CD4-positive, alpha-beta T cell treated with Interleukin-2 at 100 ng/mL for 4 hours (primary cell): ENCODE measurements at places on chromosomes 7 and 10.

DNA sequence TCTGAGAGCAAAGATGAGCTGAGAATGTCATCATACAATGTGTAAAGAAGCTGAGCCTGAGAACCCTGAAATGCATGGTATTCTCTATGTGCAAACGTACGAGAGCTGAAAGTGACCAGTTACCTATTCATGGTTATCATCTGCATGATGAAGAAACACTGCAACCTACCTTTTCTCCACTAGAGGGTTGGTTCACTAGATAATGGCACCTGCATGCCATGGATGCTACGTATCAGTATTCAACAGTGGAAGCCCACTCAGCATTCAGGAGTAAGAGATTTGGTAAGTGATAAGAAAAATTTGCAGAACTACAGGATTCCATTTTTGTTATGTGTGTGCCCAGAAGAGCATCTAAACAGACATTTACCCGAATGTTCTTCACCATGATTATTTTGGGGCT, 145.4 kb downstream of the PTPRN2 start:
- DNase-seq = no peak

DNA sequence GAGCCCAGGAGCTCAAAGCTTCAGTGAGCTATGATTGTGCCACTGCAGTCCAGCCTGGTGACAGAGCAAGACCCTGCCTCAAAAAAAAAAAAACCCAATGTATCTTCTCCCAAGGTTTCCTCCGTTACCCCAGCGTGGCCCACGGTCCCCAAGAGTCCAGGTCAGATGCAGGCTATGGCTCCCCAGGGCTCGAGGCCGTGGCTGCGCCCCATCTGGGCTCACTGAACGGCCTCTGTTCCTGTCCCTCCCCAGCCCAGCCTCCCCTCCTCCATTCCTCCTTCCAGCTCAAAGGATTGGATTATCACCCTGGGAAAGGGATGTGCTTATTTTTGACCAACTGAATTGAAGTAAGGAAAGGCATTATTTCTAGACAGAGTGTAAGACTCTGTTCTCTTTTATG, 31.0 kb downstream of the STK32C start:
- DNase-seq = no peak

GRCh38 chr10:24947304-24948097, 4.9 kb downstream of the PRTFDC1 start:
- no peak for DNase-seq

- peak; percentile 95 for DNase-seq
Measured at GRCh38 chr10:6275022-6275997, 72.6 kb downstream of the PFKFB3 start.

GRCh38 chr10:104309980-104310978, 28.0 kb downstream of the ITPRIP start:
- DNase-seq = no peak

DNA sequence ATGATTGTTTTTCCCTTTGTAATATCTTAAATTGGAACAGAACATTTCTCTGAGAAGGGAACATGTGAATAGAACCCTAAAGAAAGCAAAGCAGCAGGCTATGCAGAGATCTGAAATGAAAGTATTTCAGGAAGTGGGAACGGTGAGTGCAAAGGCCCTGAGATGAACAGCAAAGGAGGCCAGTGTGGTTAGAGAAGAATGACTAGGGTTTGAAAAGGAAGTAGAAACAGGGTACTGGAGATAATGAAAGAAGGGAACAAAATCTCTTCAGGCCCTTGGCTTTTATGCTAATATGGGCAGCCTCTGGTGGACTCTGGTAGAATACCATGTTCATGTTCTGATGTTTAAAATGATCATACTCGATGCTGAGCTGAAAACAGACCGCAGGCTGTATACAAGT, 22.2 kb downstream of the ARHGAP21 start:
- DNase-seq = no peak

DNA sequence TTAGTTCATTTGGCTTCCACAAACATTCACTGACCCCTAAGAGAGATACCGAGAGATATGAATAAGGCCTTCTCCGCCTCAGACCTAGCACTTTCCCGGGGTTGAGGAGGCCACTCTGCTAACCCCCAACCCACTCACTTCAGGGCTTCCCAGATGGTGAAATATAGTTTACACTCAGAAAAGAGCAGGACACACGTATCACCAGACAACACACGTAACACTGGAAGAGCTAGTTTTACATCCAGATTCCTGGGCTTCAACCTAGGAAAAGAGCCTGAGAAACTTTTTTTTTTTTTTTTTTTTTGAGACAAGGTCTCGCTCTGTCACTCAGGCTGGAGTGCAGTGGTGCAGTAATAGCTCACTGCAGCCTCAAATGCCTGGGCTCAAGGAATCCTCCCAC, 15.2 kb upstream of the DLG5 start:
- DNase-seq = no peak

GRCh38 chr7:127525866-127526480, 59.4 kb downstream of the GCC1 start:
- no peak for DNase-seq

- no peak for DNase-seq
Measured at GRCh38 chr7:27709137-27710075, 30.6 kb upstream of the TAX1BP1 start.

GRCh38 chr10:35416619-35417312, 80.5 kb downstream of the CCNY start:
- no peak for DNase-seq

DNA sequence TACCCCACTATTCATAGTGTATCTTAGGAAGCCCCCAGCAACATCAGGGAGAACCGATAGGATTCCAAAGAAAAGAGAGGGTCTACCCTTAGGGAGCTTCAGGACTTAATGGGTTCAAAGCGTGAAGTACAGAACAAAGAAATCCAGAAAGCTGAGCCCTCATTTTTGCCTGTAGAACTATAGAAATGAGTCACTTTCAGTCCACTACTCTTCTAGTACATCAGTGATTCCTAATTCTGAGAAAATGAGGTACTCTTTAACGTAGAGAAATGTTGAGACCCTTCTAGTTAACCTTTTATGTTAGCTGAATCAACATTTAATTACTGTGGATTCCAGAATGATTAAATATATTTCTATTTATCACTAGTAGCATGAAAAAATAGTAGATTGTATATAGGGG, 1.8 kb downstream of the TDRD1 start:
- DNase-seq = no peak

GRCh38 chr10:75100764-75101291, 10.6 kb upstream of the SAMD8 start:
- DNase-seq = no peak

DNA sequence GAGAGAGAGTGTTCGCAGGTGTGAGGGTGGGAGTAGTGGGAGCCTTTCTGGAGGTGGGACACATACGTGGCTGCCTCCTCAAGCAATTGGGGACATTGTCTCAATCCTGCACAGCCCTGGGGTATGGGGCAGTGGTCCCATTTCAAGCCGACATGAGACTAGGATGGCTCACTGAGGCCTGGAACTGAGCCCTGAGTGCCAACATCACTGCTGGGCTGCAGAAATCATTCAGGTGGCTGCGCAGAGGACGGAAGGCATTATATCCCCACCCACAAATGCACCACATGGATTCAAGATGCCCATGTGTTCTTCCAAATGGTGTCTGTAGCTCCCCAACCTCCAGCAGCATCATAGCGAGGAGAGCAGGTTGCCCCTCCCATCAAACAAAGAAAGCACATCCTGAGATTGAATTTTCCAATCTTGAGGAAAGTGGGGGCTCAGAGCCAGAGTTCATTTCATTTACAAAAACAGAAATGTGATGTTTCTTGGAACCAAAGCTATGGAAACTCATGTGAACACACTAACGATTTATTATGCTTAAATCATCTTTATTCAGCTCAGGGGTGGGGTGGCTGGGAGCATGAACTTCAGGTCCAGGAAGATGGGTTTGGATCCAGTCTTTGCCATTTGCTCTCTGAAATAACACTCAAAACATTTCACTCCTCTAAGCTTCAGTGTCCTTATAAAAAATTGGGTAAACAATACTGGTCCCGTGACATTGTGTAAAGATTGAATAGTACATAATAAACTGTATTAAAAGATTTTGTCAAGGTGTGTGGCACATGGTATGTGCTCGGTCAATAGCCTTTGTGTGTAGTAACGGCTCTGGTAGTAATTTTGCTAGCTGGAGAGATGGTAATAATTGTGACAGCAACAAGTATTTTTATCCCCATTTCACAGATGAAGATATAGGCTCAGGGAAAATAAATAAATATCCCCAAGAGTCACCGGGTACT, 4.6 kb downstream of the SFTPA2 start:
- no peak for DNase-seq

- DNase-seq = no peak
Measured at GRCh38 chr10:127063762-127064161, 132.6 kb downstream of the INSYN2A start.

- no peak for DNase-seq
Measured at GRCh38 chr10:106515206-106515790, 649.2 kb downstream of the SORCS1 start.

GRCh38 chr10:6038071-6038631, 24.0 kb downstream of the IL2RA start:
- DNase-seq = peak; percentile 57

DNA sequence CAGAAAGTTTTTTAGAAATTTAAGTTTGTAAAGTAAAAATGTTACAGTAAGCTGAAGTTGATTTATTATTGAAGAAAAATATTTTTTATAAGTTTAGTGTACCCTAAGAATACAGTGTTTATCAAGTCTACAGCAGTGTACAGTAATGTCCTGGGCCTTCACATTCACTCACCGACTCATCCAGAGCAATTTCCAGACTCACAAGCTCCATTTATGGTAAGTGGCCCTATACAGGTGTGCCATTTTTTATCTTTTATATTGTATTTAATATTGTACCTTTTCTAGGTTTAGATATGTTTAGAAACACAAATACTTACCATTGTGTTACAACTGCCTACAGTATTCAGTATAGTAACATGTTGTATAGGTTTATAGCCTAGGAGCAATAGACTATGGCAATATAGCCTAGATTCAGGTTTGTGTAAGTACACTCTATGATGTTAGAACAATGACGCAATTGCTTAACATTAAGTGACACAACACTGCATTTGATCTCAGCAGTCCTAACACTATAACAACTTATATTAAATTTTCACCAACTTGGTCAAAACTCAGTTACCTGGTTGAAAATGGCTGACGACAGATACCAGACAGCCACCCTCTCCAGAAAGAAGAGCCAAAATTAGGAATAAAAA, 45.7 kb downstream of the HIBADH start:
- DNase-seq = no peak

GRCh38 chr10:71138166-71138830, 74.1 kb upstream of the UNC5B start:
- no peak for DNase-seq

- no peak for DNase-seq
Measured at GRCh38 chr7:17671956-17672355, 268.3 kb downstream of the SNX13 start.

- no peak for DNase-seq
Measured at GRCh38 chr10:67629461-67629971, 66.5 kb downstream of the CTNNA3 start.

- DNase-seq = no peak
Measured at GRCh38 chr7:46939089-46939488, 642.8 kb downstream of the TNS3 start.

GRCh38 chr7:74002474-74003017, 25.4 kb upstream of the ELN start:
- peak; percentile 5 for DNase-seq

- DNase-seq = no peak
Measured at GRCh38 chr7:52088008-52088901, 771.6 kb upstream of the COBL start.

DNA sequence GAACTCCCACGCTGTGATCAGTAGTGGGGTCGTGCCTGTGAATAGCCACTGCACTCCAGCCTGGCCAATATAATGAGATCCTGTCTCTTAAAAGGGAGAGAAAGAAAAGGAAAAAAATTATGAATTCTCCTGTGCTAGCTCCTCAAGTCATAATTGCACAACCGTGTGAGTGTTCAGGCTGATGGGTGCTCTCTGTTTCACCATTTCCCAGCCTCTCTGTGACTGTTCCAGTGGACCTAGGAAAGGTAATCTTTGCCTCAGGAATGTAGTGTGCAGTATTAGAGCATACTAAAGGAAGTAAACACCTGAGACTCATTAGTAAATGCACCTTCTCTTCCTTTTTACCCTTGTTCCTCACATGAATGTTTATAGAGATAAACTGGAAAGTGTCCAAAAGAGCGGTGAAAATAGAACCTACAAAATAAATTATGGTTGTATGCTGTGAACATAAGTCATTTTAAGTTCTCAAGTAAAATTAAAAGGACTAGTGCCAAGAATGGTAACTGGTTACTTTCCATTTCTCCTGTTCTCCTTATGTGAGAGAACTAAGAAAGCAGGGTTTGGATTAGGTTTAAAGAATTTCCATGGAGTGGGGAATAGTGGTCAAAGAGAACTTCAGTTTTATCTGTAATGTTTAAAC, 42.7 kb downstream of the INPP5F start:
- no peak for DNase-seq

- no peak for DNase-seq
Measured at GRCh38 chr10:28883741-28884423, 206.6 kb downstream of the BAMBI start.

DNA sequence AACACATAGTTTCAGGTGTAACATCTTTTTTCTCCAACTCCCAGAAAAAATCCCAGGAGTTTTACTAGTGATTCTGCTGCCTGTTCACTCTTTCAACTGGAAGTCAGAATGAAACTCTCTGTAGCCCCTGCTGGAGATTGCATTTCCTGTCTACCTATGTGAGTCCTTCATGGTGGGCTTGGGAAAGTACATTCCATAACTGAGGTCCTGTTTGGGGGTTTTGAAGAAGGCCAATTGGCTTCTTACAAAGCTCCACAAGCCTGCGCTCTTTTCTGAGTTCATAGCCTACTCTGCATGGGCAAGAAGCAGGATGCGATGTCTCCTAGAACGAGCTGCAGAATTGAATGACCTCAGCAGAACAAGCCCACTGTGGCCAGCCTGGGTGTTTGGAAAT, 86.7 kb downstream of the LYZL2 start:
- DNase-seq = no peak

DNA sequence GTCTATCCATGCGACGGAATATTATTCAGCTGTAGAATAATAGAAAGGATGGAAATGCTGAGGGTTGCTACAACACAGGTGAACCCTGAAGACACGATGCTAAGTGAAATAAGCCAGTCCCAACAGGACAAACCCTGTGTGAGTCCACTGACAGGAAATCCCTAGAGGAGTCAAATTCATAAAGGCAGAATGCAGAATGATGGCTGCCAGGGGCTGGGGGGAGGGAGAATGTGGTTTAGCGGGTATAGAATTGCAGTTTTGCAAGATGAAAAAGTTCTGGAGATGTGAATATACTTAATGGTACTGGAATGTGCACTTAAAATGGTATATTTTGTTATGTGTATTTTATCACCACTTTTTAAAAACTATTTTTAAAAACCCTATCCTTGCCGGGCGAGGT, 36.9 kb upstream of the DOCK1 start:
- no peak for DNase-seq

DNA sequence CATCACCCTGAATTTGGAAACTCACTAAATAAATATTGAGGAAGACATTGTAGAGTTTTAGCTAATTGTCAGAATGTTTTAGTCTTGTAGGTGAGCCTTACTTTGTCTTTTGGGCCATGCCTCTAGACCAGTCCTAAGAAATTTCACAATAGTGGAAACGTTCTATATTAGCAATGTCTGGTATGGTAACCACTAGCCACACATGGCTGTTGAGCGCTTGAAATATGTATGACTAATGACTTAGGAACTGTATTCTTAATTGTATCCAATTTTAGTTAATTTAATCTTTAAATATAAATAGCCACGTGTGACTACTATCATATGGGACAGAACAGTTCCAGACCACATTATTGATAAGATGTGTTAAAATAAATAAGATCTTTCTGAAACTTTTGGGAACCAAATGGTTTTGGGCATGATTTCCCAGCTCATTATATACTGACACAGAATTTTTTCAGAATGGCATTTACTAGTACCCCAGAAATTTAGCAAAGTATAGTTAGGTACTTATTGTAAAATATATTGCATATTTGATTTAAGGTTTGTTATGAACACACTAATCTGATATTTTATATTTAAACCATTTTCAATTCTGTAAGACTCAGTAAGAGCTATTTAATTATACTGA, 95.0 kb downstream of the VPS50 start:
- DNase-seq = no peak
